ENCODE measurements at places on chromosomes 16 and 17.
A peak's percentile ranks its signal among the peaks of the same experiment; 100 is the strongest.

- no peak for DNase-seq
Measured at GRCh38 chr16:57539072-57539796, 2.9 kb upstream of the CCDC102A start.

DNA sequence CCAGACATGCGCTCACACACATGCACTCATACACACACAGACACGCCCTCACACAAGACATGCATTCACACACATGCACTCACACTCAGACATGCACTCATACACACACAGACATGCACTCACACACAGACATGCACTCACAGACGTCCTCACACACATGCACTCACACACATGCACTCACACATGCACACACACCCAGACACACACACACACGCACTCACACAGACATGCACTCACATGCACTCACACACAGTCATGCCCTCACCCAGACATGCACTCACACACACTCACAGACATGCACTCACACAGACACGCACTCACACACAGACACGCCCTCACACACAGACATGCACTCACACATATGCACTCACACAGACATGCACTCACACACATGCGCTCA lies 2.1 kb upstream of the ZNF469 start:
- DNase-seq: no peak

DNA sequence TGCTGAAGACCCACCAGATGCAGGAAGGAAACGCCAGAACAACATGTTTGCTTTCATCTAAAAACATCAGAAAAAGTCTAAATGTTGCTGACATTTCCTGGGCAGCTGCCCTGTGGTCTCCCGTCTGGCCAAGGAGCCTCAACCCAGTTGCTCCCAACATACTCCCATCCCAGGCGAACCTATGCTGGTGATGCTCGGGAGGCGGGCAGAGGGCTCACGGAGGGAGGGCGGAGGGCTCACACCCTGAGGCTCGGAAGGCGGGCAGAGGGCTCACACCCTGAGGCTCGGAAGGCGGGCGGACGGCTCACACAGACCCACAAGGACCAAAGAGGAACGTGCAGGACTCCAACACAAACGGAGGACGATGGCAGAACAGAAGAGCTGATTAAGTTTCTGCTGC lies 135.4 kb downstream of the ANKRD11 start:
- no peak for DNase-seq

- DNase-seq: no peak
Measured at GRCh38 chr17:66941773-66942450, 22.6 kb upstream of the CACNG4 start.

DNA sequence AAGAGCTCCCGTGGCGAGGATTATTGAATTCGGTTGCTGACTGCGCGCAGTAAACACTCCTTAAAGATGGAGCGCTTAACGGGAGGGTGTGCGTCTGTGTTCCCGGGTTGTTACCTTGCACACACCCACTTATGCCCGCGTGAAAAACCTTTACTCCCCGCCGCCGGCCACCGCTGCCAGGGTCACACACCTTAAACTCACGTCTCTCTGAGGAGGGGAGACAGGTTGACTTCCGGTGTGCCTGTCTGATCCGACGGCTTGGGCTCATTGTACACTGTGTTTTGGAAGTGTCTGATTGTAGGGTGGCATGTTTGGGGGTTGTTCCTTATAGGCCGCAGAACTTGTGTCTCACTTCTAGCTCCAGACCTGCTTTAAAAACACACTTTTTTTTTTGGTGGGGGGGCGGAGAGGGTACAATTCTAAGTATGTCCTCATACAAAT lies 66.8 kb downstream of the KPNA2 start:
- DNase-seq: peak; percentile 31

GRCh38 chr17:80869481-80870145 lies 122.0 kb upstream of the CHMP6 start:
- no peak for DNase-seq

- no peak for DNase-seq
Measured at GRCh38 chr16:16817196-16817595, 438.3 kb downstream of the NPIPA7 start.

- no peak for DNase-seq
Measured at GRCh38 chr17:55770196-55770870, 19.5 kb downstream of the PCTP start.

GRCh38 chr17:42112552-42113176 lies at the start of gene DHX58:
DHX58 (minus strand) TSS chr17:42112714; CDS start chr17:42111892, 822 bp downstream.
- no peak for DNase-seq

DNA sequence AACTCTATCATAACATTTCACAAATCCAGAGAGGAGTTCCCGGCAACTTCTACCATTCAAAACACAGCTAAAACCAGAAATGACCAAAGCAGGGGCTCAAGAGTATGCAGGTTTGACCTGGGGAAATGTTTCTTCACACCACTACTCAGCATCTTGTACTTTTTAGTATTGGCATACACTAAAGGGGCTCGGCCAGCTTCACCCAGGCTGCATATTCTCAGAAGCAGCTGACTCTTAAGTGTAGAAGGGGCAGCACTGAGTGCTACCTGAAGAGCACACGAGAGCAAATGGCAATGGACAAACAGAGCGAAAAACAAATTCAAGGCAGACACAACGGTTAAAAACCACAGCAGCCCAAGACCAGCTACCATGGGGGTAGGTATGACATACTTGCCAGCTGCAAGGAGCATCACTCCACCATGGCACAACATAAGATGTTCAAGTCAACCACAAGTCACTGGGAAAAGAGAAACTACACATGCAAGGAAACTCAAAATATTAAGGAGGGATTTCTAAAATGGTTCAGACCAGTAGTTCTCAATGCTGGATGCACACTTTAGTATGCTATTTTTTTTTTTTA lies 34.4 kb downstream of the N4BP1 start:
- DNase-seq: no peak

GRCh38 chr17:5618476-5618875 lies 34.2 kb upstream of the NLRP1 start:
- DNase-seq: no peak

DNA sequence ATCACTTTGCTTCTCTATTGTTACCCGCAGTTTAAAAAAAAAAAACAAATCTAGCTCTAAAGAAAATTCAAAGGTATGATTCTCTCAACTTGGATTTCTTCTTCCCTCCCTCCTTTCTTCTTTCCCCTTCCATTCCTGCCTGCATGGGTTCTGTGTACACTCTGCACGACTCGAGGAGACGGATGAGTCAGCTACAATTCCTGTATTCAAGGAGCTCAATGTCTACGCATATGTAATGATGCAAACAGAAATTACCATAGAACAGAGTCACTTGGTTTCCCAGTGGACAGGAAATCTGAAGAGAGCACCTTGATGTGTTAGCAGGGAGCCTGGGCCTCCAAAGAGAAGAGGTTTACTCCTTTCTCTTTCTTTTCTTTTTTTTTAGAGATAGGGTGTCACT lies 92.3 kb downstream of the VPS53 start:
- DNase-seq: no peak

- DNase-seq: no peak
Measured at GRCh38 chr17:31415004-31415454, 23.6 kb downstream of the RAB11FIP4 start.

GRCh38 chr16:19912455-19913339 lies 28.0 kb upstream of the GPRC5B start:
- DNase-seq: no peak

DNA sequence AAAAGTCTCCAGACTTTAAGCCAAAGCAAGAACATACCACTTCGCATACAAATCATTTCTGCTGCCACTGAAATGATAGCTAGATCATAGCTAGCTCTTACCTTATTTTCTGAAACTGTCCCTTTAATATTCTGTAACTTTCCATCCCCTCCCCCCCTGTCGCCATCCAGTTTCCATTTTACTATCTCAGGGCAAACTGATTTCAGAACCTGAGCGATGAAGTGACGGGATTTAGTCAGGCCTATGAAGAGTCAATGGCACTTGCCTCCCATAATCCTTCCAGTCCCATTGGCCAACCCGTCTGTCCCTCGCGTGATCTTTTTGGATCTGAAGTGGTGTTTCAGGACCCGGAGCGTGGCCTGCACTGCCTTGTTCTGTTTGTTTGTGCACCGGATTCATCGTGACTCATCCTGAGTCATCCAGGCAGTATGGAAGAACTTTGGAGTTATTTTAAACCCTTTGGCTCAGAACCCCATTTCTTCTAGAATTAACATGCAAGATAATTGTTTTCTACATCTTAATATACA lies 199.8 kb upstream of the CHMP6 start:
- DNase-seq: no peak

DNA sequence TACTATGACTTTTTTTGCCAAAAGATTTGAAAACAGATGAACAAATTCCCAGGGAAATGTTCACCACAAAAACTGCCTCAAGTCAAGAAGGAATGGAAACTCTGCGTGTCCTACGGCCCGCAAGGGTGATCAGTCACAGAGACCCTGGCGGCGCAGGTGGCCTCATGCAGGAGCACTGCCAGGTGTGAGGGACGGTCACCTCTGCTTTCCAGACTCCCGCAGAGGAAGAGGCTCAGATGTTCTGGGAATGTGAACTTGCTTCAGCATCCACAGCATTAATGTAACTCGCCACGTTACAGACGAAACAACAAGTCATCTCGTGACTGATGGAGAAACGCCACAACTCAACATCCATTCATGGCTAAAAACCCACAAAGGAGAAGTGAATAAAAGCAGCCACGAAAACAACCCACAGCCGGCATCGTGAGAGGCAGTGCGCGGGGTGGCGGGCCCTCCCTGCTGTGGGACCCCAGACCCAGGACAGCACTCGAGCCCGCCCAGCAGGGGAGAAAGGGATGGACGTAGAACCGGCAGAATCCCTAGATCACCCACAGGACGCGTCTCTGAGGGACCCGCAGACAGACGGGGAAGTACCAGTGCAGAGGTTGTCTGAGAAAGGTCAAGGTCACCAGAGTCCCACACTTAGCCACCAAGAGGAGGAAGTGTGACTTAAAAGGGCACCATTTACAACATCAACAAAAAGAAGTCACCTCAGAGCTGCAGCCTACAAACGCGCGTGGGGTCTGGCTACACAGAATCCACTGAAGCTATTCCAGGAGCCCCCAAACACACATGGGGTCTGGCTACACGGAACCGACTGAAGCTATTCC lies 76.9 kb upstream of the GNG13 start:
- peak; percentile 22 for DNase-seq

DNA sequence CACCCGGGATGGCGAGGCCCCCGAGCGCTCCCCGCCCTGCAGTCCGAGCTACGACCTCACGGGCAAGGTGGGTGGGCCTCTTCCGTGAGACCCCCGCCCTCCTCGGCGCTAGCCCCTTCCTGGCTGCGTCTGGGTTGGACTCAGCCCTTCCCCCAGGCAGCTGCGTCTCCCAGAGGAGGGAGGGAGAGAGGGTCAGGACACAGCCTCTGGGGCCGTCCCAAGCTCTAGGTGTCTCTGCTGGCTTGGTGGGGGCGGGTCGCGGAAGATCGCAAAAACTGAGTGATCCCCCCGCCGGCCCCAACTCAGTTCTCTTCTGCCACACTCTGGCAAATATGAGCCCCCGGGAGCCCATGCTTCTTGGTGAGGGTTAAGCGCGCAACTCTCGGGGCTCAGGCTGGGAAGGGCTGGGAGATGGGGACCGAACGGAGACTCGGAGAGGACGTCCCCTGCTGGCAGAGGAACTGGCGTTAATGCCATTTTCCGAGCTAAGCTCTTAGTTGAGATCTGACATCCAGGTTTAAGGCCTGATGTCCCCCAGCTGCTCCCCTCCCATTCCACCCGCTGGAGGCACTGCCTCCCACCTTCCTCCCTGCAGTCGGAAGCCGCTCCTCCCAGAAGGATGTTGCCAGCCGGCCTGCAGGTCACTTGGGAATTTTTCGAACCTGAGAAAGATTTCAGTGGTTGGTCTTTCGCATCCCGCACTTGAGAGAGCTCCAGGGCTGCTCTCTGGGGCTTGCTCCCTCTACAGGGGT lies 419 bp downstream of the RAB37 start:
- peak; percentile 63 for DNase-seq
